Activated B cell treated with CpG ODN at 0.5 μM for 24 hours (primary cell): ENCODE measurements at places on chromosomes 4 and X. TPM values are rescaled to one million over a fixed set of nuclear protein-coding genes. Genes with fewer than 3 reads are reported as not detected.

DNA sequence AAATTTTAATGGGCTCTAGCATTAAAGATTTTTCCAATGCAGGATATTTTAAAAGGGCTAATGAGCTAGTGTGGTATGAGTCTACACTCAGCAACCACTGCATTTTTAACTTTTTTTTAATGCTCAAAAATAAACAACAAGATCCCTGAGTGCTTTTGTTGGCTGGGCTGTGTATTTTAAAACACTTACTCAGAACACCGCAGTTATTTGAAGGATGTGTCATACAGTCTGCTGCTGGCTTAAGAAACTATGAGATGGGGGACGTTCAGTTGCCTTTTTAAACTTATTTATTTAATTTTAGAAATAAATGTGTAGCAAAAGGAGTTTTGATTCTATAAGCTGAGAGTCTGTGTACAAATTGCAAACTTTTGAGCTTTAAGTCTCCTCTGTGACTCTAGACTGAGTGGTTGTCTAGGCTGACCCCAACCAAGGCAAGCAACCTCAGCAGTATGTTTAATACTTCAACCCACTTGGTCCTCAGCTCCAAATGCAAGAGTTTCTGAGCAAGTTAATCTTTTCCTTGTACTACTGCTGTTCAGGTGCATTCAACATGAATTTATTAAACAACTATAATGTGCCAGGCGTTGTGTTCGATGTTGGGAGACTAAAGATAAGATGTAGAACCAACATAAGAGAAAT lies 278.6 kb upstream of the DIPK2B start:
- H3K27me3 ChIP-seq, result peaks cover 3% of the 10 kb centered on the region
- H3K27ac ChIP-seq, result no peak overlapping the region
- H3K36me3 ChIP-seq, result no peaks in the 10 kb centered on the region

GRCh38 chr4:718460-718859 lies 12.8 kb downstream of the PCGF3 start:
- DNase-seq, result no peak
- H3K4me1 ChIP-seq, result peaks cover 14% of the 10 kb centered on the region
- no peaks in the 10 kb centered on the region for H3K27me3 ChIP-seq
- no peak overlapping the region for H3K4me3 ChIP-seq
- no peak overlapping the region for H3K27ac ChIP-seq

DNA sequence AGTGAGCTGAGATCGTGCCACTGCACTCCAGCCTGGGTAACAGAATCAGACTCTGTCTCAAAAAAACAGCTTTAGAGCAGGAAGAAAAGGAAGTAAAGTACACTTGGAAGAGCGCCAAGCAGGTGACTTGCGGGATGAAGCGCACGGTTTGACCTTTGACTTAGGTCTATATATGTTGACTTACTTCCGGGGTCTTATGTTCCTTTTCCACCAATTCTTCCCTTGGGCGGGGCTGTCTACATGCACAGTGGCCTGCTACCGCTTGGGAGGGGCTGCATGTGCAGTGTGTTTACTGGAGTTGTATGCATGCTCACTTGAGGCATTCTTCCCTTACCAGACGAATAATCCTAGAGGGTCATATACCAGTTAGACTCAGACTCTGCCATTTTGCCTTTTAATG lies 108.6 kb downstream of the APOOL start:
- no peak overlapping the region for H3K27ac ChIP-seq
- no peak for DNase-seq
- H3K4me1 ChIP-seq, result no peaks in the 10 kb centered on the region
- H3K36me3 ChIP-seq, result no peaks in the 10 kb centered on the region
- no peak overlapping the region for H3K4me3 ChIP-seq

DNA sequence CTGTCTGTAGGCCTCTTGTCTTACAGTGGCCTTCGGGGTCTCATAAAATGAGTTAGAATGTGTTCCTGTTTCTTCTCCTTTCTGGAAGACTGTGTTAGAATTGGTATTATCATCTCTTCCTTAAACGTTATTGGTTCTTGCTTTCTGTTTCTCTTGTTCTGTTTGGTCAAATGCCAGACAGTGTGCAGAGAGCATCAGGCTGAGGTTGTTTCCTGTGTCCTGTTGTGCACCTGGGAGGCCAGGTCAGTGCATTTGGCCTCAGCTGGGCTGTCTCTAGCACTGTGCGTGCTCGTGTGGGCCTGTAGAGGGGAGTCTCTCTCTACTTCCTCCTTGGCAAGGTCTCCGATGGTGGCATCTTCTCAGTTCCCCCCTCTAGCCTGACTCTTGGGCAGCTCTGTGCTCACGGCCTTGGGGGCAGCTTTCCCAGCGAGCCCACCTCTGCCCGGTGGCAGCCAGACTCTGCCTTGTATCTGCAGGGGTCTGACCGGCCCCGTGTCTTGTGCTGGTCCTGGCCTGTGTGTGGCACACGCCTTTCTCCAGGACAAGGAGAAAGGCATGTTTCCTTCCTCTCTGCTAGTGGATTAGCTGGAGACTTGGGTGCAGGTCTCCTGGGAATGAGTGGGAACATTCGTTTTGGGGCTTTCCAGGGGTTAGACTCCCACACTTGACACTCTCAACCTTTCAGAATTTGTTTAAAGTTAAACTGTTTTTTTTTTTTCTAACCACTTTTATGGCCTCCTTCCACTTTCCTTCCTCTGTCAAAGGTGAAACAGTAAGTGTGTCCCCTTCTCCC lies 62.3 kb downstream of the FAM193A start:
- H3K4me1 ChIP-seq, result peaks cover 68% of the 10 kb centered on the region
- no peaks in the 10 kb centered on the region for H3K27me3 ChIP-seq
- H3K36me3 ChIP-seq, result peaks cover 25% of the 10 kb centered on the region
- H3K4me3 ChIP-seq, result peak overlapping the region; percentile 67

DNA sequence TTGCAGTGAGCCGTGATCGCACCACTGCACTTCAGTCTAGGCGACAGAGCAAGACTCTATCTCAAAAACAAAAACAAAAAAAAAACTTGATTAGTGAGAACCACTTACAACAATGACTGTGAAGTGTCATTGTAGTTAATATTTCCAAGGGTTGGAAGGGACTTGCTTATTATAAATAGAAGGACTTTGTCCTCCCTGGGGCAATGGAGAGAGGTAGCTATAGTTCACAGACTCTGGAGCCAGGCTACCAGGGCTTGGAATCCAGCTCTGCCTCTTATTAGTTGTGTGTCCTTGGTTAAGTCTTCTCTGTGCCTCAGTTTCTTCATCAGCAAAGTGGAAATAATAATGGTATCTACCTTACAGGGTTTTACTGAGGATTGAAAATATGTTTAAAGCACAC lies 51.6 kb downstream of the TMEM150C start:
- no peaks in the 10 kb centered on the region for H3K27me3 ChIP-seq
- H3K36me3 ChIP-seq, result no peaks in the 10 kb centered on the region
- H3K4me3 ChIP-seq, result no peak overlapping the region

- H3K27ac ChIP-seq, result peak overlapping the region; percentile 60
- H3K4me1 ChIP-seq, result peaks cover 46% of the 10 kb centered on the region
- H3K27me3 ChIP-seq, result no peaks in the 10 kb centered on the region
- H3K4me3 ChIP-seq, result peak overlapping the region; percentile 21
- DNase-seq, result no peak
Measured at GRCh38 chr4:38837849-38838248, 18.8 kb downstream of the TLR6 start.

DNA sequence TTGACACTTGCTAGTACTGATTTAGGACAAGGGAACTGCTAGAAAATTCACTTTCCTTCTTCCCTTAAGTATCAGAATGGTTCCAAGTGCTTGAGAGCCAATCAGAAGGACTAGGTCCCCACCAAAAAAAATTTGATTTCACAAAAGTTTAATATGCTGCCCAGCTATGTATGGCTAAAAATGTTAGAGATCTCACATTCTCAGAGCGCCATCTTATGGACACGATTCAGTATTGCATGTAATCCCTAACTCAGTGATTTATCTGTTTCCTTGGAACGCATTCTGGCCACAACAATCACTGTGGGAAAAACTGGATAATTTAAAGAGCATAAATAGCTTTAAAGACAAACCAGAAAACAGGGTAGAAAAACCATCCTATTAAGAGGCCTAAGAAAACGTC lies 255.1 kb upstream of the GPC4 start:
- no peak for DNase-seq
- H3K4me3 ChIP-seq, result no peak overlapping the region
- no peaks in the 10 kb centered on the region for H3K36me3 ChIP-seq

GRCh38 chr4:94372228-94372978 lies 29.8 kb upstream of the HPGDS start:
- H3K4me1 ChIP-seq, result no peaks in the 10 kb centered on the region
- H3K27me3 ChIP-seq, result peaks cover 15% of the 10 kb centered on the region
- no peak overlapping the region for H3K27ac ChIP-seq
- no peaks in the 10 kb centered on the region for H3K36me3 ChIP-seq

The CFAP97 gene
- total RNA-seq, result 42.6 and 44.1 TPM in 2 replicates

The COQ2 gene
- 15.2 and 18.8 TPM in 2 replicates for total RNA-seq

- H3K4me1 ChIP-seq, result no peaks in the 10 kb centered on the region
- no peaks in the 10 kb centered on the region for H3K36me3 ChIP-seq
- H3K27ac ChIP-seq, result no peak overlapping the region
- no peak for DNase-seq
- peaks cover 1% of the 10 kb centered on the region for H3K27me3 ChIP-seq
Measured at GRCh38 chr4:154208424-154208823, 283.2 kb downstream of the DCHS2 start.

The RXFP1 gene
- total RNA-seq, result not detected in 2 replicates

DNA sequence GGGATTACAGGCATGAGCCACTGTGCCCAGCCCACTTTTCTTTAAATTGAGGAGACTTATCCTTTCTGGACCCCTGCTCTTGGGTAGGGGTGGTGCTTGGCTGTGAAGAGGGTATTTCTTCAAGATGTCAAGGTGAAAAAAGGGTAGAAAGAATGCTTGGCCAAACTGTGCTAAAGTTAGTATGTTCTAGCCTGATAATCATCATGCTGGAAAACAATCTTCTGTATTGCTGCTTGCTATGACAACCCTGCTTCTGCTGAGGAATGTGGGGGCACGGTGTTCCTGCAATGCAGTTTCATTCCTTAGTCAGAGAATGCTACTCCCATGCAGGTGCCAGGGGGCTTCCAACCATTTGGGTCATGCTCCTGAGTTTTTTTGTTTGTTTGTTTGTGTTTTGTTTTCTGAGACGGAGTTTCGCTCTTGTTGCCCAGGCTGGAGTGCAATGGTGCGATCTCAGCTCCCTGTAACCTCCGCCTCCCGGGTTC lies 4.0 kb upstream of the UBE2A start:
- H3K4me3 ChIP-seq, result no peak overlapping the region
- H3K27me3 ChIP-seq, result no peaks in the 10 kb centered on the region
- DNase-seq, result no peak
- H3K27ac ChIP-seq, result no peak overlapping the region
- peaks cover 3% of the 10 kb centered on the region for H3K36me3 ChIP-seq

GRCh38 chrX:30971774-30972603 lies 82.9 kb upstream of the TAB3 start:
- H3K27me3 ChIP-seq, result no peaks in the 10 kb centered on the region
- no peaks in the 10 kb centered on the region for H3K36me3 ChIP-seq
- H3K27ac ChIP-seq, result no peak overlapping the region
- no peak for DNase-seq
- peak overlapping the region; percentile 75 for H3K4me3 ChIP-seq
